ENCODE measurements at places on chromosomes 5 and 9.

DNA sequence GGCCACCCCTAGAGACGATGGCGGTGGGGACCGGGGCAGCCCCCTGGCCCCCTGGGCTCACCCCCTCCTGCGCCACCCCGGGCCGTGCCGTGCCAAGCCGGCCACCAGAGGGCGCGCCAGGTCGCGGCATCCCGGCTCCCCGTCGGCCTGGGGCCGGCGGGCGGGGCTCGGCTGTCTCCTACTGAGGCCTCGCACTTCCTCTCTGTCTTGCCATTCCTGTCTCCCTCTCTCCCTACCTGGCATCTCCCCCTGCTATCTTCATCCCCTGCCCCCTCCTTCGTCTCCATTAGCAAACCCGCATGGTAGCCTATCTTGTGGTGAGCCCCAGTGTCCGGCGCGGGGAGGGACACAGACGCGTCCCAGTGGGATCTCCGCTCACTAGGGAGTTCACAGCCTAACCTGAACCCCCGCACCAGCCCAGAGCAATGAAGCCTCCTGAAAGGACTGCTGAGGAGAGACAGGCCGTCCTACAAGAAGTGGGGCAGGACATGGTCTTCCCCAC is 29.8 kb upstream of the FABP6 start:
- DNase-seq, result peak; percentile 82

GRCh38 chr5:96641368-96642280 is 20.6 kb upstream of the CAST start:
- DNase-seq, result no peak

- DNase-seq, result peak; percentile 15
Measured at GRCh38 chr9:78462611-78463010, 165.7 kb downstream of the PSAT1 start.

DNA sequence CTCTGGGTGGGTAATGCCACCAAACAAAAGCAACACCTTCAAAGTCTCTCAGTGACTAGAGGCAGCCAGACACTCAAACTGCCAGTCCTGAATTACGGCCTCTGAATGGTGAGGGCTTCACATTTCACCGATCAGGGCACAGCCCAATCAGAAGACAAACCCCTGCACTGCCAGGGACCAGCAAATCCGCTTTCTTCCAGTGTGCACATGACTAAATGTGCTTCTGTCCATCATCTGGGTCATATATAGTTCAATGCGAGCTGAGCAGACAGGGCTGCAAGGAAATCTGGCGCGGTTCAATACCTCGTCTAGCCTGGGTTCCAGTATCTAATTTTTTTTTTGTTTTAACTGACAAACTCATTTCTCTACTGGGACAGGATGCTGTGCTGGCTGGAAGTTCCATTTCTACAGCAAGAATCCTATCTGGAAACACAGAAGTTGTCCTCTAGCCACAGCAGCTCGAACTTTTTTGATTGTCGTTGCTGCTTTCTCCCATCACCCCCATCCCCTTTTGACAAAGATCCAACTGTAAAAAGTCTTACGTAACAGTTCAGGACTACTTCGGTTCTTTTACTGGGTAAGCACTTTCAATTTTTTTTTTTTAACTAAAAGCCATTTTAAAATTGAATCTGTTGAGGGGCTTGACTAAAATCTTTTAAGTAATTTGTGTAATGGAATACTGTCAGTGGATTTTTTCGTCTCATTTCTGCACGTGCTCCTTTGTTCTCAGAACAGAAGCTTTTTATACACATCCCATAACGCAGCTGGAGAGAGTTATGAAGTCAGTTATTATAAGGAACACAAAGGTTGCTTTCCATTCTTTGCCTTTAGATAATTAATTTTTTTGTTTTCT is 112.7 kb downstream of the NR6A1 start:
- DNase-seq, result peak; percentile 97

- DNase-seq, result peak; percentile 57
Measured at GRCh38 chr5:41641621-41642020, 131.2 kb upstream of the PLCXD3 start.

GRCh38 chr9:101063192-101063591 is 34.7 kb downstream of the PLPPR1 start:
- no peak for DNase-seq

DNA sequence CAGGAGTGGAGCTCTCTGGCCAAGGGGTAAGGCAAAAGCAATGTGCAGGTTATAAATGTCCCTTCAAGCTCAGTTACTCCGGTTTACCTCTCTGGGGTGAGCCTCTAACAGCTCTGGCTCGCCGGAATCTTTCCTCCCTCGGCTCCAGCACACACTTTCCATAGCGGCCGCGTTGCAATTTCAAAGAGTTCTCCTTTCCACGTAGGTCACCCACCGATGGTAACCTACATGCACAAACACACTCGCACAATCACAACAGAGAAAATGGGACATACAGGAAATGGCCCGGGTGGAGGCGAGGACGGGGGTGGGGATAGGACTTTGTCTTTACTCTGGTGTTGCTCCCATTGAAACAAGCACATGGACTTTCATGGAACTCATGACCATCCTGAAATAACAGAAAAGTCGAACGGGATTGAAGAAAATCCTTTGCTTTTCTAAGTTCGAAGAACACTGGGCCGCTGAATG is 1.2 kb downstream of the LHFPL2 start:
- peak; percentile 60 for DNase-seq

- DNase-seq, result peak; percentile 92
Measured at GRCh38 chr5:122515709-122516431, 203.8 kb downstream of the SNCAIP start.

GRCh38 chr9:114958021-114958843 is 27.8 kb upstream of the TNFSF8 start:
- no peak for DNase-seq

DNA sequence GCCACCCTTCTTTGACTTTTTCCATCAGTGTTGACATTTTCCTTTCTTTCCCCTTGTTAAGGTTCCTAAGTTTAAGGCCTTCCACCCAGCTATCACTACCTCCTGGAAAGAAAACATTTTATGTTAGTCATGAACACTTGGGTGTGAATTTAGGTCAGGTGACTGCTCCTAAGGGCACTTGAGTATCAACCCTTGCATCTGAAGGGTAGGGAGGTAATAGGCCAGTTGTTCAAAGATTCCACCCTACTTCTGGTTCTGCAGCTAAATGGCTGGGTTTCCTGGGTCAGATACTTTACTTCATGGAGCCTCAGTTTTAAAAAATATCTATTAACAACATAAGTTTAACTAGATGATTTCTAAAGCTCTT is 49.1 kb upstream of the OSMR start:
- DNase-seq, result no peak

GRCh38 chr9:113649054-113649453 is 185.5 kb downstream of the RGS3 start:
- DNase-seq, result peak; percentile 90

DNA sequence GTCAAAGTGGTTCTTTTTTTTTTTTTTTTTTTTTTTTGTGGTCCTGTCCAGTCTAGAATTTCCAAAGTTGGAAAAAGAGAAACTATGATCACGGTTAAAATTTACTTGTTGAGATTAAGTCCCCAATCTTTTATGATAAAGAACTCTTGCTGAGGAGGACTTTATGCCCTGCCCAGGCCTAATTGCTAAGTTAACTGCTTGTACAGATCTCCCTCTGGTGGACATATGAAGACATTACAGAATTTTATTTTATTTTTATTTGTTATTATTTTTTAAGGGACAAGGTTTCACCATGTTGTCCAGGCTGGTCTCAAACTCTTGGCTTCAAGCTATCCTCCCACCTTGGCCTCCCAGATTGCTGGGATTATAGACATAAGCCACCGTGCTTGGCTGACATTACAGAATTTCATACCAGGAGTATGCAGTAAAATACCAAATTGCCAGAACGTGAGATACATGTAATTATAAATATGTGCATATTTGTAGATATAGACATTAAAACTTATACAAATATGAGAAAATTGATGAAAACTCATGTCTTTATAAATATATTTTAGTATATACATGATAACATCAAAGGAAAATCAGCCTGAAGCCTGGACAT is 91.2 kb downstream of the RFK start:
- DNase-seq, result peak; percentile 86

DNA sequence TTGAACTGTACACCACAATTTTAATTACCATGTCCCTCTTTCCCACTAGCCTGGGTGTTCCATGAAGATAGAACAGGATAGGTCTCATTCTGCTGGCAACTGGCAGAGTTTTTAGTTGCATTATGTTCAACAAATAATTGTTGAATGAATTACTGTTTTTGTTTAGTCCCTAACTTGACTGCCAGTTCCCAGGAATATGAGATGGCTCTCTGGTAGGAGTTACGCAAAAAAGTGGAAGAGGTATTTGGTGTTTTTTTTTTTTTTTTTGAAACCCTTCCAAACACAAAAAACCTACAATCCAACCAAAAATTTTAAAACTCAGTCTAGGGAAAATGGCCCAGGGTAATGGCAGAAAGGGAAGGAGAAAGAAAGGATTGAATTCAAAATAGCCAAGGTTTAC is 153.6 kb downstream of the GNAQ start:
- peak; percentile 15 for DNase-seq

- DNase-seq, result no peak
Measured at GRCh38 chr5:178338750-178339144, 106.1 kb upstream of the PHYKPL start.

DNA sequence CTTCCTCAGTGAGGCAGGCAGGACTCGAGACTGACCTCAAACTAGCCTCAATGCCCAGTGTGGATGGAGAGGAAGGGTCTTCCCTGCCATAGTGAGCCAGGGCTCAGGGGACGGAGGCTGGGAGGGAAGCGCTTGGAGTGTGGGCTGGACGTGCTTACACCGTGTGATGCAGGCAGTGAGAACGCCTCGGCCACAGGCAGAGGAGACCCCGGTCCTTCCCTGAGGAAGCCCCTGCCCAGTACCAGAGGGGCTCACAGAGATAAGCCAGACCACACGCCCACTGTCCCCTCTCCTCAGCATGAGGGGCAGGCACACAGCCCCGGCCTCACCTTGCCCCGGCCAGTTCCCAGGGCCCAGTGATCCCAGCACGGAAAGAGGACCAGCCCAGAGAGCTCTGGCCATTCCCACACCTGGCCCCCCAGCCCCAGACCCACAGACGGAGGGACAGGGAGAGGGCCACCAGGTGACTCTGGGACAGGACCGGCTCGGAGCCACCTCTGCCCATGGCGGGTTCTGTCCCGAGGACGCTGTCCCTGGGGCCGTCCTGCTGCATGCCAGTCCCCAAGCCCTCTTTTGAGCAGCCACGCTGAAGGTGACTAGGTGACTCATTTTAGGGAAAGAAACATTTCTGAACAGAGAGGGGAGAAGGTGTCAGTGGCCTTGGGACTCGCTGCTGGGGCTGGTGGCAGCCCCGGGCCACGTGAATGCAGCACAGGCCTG is 6.0 kb upstream of the NSMF start:
- no peak for DNase-seq

GRCh38 chr9:137052998-137053943 is 590 bp downstream of the ENTPD2 start:
- no peak for DNase-seq

GRCh38 chr9:136939996-136940525 is 4.5 kb downstream of the FBXW5 start:
- DNase-seq, result no peak

DNA sequence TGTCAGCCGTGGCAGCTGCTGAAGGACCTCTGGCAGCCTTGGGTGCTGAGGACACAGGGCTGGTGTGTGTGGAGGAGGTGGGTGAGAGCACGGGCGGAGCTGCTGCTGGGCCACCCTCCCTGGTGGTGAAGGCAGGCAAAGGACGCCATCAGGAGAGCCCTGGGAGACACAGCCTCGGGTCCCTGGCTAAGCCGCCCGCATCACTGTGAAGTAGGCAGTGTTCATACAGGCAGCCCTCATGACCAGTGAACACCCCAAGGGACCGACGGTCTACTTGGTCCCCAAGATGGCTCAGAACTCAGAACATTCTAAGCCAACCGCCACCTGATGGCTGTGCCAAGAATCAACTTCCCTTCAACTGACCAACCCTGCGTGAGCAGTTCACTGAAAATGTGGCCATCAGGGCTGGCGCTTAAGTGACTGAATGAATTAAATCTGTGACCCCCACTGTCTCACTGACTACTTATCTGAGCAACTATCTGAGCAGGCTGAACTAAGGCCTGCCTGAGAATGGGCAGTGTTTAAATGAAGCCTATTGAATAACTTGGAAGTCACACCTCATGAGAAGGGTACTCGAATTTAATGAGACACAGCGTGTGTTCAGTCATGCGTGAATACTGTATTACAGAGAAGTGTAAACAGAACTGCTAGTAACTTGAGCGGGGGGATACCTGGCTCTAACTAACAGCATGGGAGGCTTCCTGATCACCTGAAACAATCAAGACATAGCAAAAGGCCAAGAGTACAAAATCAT is 54.7 kb upstream of the SIMC1 start:
- DNase-seq, result no peak

GRCh38 chr9:94082956-94083355 is 1.3 kb upstream of the PTPDC1 start:
- DNase-seq, result peak; percentile 4

- DNase-seq, result no peak
Measured at GRCh38 chr5:60738461-60738860, 38.5 kb upstream of the DEPDC1B start.

DNA sequence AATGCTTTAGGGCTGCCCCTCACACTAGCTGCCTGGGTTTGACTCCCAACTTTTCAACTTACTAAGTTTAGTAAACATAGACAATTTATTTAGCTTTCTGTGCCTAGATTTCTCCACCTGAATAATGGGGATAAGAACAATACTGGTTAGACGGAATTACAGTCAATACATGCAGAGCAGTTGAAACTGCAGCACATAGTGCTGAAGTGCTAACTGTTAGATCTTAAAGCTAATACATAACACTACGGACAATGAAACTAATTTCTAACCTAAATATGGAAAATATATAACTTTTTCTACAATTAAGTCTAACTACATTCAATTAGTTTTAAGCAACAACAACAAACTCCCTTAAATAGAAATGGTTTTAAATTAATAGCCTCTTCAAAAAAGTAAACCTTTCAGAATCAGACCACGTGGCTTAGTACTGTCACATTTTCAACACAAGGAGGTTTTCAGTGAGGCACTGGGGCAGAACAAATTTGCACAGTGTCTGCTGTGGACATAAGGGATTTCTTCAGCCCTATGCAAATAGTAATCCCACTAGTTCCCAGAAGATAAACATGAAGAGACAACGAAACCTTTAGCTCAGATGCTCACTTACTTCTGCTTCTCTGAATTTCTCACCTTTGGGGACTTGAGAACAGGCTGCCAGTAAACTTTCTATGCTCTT is 293.4 kb downstream of the EDIL3 start:
- no peak for DNase-seq

DNA sequence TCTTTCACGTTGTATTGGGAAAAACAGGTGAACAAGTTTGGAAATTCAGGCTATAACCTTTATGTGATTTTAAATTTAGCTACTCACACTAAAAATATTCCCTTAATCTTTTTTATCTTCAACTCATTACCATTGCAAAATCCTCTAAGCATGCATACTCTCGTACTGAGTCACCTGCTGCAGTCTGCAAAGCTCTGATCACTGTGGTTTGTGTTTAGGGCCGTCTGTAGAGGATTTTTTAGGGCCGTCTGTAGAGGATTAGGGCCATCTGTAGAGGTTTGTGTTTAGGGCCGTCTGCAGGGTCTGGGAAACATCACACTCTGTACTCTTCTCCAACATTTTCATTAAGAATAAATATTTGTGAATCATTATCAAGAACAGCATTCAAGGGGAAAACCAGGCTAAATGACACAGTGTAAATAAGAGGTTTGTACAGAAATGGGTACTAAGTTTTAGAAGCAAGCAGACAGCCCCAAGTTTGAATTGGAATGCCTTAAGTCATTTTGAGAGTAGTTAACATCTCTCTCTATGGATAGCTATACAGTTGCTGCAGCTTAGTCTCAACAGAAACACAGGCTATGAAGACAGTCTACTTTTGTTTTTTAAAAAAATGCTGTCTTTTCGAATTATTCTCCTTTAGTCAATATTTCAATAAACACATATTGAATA is 155.0 kb upstream of the TSLP start:
- DNase-seq, result peak; percentile 94

- peak; percentile 84 for DNase-seq
Measured at GRCh38 chr9:22446589-22446949, at the start of gene DMRTA1. Gene DMRTA1, plus strand, starts transcription at chr9:22446824. Its CDS starts 242 bp downstream, at chr9:22447066.
